ENCODE measurements at places on chromosomes 7 and 10. TPM values are rescaled to one million over a fixed set of nuclear protein-coding genes. Genes with fewer than 3 reads are reported as not detected.

- ATAC-seq, result no peak
These were observed 15.1 kb downstream of the SNX10 start for GRCh38 chr7:26306790-26307189.

DNA sequence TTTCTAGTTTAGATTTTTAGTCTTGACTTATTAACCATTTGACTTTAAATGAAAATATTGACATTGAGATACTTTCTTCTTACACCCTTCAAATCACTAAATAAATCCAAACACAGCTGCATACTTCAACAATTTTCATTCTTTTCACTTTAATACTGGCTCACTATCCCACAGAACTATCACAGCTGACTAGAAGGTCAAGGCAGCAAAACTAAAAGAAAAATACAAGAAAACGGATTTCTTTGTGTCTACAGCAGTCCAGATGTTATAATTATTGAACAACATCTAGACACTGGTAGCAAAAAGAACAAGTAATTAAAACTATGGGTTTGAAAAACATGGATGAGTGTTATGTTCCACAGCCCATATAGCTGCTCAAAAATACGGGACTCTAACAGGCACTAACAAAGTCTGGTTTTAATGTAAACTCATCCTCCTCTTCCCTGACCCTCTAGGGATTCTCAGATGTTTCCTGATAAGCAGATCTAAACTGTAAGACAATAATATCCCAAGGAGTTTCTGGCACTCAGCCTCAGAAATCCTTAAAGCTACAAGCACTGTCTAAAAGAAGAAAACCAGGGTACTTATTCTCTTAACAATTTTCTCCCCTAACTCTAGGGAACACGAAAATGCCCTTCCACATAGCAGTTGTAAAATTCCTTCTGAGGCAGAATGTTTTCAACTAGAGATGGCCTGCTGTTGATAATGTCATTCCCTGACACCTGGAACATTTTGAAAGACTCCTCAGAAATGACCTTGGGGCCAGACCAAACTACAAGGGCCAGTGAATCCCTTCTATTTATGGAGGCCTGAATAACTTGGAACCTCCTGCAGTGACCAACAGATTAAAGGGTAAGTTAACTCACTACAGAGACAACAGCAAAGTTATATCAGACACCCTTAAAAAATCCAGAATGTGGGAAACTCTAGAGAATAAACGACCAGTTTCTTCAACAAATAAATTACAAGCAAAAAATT lies 12.8 kb downstream of the DNMBP start:
- ATAC-seq, result no peak

The FAM237B gene
- not detected for total RNA-seq

DNA sequence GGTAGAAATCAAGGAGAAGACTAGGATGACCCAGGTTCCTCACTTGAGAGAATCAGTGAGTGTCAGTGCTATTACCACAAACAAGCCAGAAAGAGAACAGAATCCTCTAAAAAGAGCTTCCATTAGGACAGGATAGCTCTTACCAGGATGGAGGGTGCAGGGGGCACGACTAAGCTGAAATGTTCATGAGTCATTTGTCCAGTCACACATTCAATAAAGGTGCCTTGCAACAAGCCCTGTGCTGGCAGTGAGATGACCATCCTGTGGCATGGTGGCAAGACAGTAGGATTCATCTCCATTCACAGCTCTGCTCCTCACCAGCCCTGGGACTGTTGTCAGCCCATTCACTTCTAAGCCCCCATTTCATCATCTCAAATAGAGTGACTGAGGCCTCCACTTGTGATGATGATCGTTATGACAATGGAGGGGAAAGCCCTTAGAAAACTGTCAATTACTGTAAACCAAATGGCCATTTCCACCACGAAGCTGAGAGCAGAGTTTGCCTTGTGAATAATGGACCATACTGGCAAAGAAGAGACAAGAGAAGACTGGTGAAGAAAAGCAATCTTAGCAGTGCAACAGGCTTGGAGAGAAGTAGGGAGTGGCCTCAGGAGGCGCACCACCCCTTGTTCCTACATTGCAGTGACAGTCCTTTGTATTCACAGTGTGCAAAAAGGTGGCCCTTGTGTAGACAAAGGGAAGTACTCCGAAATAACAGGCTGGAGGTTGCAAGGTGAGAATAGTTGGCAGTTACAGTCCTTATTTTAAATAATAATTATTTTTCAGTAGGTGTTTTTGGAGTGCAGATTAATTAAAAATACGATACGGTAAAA lies 9.0 kb upstream of the WIPF3 start:
- no peak for ATAC-seq

The GPR37 gene
- 10.4 TPM for total RNA-seq

DNA sequence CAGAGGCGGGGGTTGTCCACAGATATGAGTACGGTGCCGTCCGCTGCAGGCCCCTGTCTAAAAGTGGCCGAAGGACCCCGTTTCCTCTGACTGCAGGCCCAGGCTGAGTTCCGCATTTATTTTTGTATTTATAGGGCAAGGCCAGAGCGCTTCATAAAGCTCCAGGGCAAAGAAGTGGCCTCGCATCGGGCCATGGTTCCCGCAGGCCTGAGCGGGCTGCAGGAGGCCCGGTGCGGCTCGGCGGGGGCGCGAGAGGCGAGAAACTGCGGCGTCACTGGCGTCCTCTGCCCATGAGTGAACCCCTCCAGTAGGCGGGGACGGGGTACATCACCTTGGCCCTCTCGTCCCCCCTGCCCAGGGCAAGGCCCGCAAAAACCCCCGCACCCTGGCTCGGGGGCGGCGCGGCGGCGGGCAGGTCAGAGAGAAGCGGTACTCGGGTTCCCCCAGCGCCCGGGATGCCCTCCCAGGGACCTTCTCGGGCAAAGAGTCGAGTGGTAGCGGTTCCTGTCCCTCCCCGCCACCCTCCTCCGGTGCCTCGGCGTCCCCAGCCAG lies 355.7 kb downstream of the DNAJB6 start:
- ATAC-seq, result no peak

DNA sequence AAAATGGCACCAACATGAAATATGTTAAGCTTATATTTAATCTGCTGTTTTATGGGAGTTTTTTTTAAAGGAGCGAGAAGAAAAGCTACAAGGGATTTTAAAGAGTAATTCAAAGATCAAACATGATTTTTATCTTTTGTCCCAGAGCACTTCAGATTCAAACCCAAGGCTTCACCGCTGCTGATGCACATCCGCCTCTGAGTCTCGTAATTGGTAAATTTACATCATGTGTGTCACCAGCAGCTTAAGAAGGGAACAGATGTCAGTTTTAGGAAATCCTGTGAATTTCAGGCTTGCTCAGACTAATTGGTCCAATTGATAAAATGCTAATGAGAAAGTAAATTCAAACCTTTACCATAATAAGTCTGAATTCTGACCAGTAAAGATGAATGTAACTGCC lies 406.3 kb downstream of the GFRA1 start:
- no peak for ATAC-seq

GRCh38 chr7:134367956-134368749 lies 51.4 kb upstream of the SLC35B4 start:
- no peak for ATAC-seq

GRCh38 chr10:109913306-109913892 lies 9.9 kb downstream of the XPNPEP1 start:
- ATAC-seq, result no peak

DNA sequence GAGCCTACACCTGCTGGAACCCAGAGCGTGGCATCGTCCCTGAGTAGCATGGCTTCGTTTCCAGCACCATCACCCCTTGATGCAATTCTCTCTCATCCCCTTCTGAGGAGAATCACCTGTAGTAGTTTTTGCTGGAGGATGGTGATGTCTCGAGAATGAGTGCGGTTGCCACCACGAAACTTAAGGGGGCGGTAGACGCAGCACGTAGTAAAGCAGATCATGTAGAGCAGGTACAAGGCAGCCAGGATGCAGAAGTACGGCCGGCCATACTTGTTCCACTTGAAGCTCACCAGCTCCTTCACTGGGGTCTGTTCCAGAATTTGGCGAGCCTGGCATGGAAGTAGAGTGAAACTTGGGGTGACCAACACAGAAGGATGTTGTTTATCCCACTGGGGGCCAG lies 8.1 kb downstream of the TRPV5 start:
- ATAC-seq, result no peak

The CTNNA3 gene
- total RNA-seq, result 19.8 TPM
